GM12891 (cell line): ENCODE measurements at places on chromosomes 16 and 17.

DNA sequence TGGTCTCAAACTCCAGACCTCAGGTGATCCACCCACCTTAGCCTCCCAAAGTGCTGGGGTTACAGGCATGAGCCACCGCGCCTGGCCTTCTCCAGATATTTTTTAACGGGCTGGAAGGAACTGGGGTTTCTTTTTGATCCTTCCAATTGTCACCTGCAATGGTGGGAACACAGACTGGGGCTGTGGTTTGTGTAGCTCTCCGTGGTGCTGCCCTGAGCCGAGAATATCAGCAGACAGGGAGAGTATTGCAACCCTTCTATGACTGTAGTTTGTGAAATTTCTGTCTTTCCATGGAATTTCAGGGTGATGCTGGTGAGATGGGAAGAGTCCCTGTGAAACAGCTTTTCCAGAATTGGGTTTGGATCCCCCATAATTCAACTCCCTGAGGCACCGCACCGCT lies 263.5 kb downstream of the ENGASE start:
- DNase-seq: no peak

DNA sequence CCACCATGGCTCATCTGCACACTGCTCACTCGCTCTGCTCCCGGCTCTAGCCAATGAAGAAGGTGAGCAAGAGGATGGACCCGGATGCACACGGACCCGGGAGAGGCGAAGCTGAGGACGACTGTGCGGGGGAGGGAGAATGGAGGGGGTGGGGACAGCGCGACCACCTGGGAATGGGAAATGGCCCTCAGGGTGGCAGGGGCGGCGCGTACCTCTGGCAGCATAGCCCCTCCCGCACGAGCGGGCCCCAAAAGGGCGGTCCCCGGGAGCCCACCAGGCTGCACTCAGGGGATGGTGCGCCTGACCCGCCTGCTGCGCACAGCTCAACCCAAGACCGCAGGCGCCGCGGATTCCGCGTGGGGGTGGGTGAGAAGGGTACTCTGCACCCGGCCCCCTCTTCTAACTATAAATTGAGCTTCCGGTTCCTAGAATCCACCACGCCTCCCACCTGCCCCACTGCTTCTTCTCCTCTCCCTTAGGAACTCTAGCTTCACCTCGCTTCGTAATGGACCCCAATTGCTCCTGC lies 6.1 kb downstream of the MT1H start:
- no peak for DNase-seq

- DNase-seq: no peak
Observed at GRCh38 chr17:3827124-3827773, 18.8 kb downstream of the NCBP3 start.

- no peak for DNase-seq
Observed at GRCh38 chr17:60823515-60823914, 145.9 kb downstream of the BCAS3 start.

DNA sequence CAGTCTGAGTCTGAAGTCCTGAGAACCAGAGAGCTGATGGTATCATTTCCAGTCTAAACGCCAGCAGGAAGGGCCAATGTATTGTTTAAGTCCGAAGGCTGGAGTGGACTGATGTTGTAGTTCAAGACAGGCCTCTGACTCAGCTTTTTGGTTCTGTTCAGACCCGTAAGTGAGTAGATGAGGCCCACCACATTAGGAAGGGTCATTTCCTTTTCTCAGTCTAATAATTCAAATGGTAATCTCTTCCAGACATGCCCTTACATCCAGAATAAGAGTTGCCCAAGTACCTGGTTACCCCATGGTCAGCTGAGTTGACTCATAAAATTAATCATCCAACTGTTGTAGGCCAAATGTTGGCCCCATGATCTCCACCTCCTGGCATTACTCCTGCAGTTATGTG lies 442.6 kb upstream of the HSBP1 start:
- no peak for DNase-seq

DNA sequence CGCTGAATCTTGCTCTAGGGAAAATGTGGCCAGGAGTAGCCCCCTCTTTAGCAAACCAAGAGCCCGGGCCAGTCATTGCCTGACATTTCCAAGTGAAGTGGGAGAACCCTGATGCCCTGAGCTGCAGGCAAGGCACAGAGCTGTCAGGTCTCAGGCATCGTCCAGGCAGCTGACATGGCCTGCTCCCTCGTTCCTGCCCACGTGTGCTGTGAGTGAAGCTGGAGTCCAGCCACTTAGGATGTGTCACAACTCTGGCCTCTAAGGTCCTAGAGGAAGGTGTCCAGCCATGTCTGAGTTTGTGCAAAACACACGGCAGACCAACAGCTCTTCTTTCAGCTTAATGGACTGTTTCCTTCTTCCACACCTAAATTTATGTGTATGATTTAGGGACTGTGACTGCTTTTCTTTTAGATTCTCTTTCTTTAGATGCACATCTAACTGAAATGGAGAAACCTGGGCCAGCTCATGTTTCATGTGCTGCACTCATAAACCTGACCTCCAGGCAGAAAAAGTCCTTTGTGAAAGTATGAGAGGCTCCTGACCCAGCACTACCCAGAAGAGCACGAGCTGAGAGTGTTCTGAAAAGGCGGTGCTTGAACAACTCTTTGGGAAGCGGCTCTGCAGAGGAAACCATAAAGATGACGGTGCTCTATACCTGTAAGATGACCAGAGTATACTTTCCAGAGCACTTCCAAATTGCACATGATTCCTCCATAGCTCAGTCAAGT lies 14.8 kb upstream of the LIMD2 start:
- no peak for DNase-seq

DNA sequence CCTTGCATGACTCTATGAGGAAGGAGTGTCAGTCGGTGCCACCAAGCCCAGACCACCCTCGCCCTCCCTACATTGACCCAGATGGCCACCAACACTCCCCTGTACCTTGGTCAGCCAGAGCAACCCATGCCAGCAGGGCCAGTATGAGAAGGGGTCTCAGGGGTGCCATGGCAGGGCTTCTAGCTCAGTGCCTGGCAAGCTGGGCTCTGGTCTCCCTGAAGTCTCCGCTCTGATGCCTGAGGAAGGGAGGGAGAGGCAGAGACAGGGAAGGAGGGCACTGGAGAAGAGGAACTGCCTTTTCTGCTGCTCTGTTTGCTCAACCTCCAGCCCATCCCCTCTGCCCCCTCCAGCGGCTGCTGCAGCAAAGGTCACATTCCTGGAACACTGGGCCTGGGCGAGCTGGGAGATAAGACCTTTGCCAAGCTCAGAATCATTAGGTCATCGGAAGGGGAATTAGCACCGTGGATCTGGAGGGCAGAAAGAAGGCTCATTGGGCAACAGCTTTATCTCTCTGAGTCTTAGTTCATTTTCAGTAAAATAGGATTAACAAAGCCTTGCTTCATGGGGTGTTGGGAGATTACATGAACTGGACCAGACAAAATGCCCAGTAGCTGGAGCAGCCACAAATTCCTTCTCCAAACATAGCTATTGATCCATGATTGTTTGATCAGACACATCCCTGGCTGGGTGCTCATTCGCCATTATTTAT lies at the start of gene VTN:
VTN (minus strand) TSS at position 273 of the 709 bp plus-strand sequence; CDS start at position 169, 104 bp downstream.
- no peak for DNase-seq

- DNase-seq: no peak
Observed at GRCh38 chr17:62625870-62626200, 1.6 kb upstream of the MRC2 start.

DNA sequence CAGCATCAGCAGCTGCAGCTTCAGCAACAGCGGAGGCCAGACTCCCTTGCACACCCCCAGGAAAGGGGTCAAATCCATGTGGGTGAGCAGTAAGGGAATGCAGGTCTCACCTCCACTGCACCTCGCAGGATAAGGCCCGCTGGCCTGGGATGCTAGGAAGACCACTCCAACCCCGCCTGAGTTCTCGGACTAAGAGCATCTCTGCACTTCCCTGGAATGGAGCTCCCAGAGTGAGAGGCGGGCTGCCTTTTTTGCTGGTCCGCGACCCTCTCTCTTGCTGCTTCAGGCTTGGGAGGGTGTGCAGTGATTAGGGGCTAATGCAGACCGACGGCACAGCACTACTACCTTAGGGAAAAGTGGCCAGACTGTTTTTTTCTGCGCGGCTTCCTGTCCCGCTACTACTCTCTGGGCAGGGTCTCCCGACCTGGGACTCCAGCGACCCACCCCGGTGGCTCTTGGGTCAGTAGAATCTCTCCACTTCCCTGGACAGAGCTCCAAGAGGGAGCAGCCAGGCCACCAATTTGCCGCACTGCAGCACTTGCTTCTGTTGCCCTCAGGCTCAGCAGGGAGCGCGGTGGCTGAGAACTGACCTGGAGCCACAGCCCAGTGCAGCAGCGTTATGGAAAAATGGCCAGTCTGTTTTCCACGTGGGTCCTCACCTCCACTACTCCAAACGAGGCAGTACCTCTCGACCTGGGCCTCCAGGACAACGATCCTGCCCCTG lies 480.4 kb downstream of the CDH8 start:
- DNase-seq: no peak

DNA sequence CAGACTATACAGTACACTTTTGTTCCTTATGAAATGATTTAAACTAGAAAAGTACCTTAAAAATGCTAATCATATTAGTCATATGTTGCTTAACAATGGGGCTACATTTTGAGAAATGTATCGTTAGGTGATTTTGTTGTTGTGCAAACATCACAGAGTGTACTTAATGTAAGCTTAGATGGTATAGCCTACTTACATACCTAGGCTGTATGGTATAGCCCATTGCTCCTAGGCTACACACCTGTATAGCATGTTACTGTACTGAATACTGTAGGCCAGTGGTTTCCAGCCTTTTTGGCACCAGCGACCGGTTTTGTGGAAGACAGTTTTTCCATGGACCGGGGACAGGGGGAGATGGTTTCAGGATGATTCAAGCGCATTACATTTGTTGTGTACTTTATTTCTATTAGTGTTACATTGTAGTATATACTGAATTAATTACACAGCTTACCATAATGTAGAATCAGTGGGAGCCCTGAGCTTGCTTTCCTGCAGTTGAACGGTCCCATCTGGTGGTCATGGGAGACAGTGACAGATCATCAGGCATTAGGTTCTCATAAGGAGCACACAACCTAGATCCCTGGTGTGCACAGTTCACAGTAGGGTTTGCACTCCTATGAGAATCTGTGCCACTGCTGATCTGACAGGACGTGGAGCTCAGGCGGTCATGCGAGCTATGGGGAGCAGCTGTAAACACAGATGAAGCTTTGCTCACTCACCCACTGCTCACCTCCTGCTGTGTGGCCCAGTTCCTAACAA lies 35.0 kb upstream of the MRC2 start:
- DNase-seq: no peak

GRCh38 chr16:72126429-72126765 lies 32.8 kb downstream of the DHX38 start:
- DNase-seq: no peak

- DNase-seq: no peak
Observed at GRCh38 chr17:16878084-16878483, 93.8 kb downstream of the TNFRSF13B start.

DNA sequence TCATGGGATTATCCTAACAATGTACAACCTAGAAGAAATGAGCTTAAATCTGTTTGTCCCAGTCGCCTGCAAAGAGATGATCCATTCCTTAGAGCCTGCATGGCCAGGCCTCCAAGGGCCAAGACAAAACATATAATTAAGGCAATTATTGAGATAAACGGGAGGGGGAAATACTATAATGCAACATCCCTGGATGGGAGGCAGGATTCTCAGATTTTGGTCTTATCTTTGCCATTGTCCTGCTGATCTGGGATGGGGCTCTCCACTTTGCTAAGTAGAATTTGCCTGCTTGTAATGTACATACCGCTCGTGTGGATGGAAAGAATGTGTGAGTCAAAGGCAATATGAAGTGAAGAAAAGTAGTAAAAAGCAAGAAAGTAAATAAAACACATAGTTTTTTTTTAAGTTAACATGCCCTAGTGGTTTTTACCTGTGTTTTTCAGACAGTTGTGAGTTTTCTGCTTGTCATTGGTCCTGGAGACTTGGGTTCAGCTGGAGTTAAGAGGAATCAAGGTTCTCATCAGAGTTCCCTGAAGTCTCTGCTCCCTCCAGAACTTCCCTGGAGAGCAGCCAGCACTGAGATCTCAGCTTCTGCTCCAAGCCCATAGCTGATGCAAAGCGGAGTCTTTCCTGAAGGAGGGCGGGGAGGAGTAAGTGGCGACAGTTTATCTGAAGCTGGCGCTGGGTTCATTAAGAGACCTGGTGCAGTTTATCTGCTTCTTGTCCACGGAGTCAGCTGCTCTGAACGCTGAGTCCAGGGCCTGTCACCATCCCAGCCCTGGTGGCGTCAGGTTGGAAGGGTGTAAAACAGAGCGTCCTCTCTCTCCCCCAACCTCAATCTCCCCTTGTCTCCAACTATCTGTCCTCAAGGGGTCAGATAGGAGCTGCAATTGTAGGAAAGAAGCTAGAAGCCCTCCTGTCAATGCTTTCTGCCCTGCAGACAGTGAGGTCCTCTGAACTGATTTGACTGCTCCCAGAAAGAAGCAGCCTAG lies 30.1 kb downstream of the HOXB1 start:
- DNase-seq: no peak

DNA sequence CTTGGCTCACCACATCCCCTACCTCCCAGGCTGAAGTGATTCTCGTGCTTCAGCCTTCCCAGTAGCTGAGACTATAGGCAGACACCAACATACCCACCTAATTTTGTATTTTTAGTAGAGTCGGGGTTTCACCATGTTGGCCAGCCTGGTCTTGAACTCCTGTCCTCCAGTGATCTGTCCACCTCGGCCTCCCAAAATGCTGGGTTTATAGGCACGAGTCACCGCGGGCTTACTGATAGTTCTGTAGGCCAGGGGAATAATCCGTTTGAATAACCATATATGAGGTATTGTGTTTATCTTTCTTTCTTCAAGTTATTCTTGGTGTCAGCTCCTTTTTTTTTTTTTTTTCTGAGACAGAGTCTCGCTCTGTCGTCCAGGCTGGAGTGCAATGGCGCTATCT lies 7.7 kb downstream of the FAM234A start:
- no peak for DNase-seq

DNA sequence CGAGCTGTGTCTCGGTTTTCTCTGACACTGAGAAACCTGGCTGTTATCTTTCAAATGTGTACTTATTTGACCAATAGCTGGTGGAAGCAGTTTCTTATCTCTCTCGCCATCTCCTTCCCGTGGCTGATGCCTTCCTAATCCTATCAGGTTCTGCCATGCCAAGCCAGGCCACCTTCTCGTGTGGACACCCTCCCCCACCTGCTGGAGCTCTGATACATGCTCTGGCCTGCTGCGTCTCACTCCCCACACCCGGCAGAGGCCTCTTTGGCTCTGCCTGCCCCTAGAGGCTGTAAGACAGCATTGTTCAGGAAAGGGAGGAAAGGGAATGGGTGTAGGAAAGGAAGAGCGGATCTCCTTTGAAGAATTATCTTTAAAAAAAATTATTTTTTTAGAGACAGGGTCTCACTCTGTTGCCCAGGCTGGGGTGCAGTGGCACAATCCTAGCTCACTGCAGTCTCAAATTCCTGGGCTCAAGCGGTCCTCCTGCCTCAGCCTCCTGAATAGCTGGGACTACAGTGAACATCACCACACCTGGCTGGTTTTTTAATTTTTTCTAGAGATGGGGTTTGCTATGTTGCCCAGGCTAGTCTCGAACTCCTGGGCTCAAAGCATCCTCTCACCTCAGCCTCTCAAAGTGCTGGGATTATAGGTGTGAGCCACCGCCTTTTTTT lies 7.5 kb upstream of the ARMC5 start:
- no peak for DNase-seq

- DNase-seq: no peak
Observed at GRCh38 chr16:66152823-66153393, 213.6 kb upstream of the CDH5 start.
